Purkinje cell (primary cell): ENCODE measurements at places on chromosomes 11 and 22. TPM values are rescaled to one million over a fixed set of nuclear protein-coding genes. Genes with fewer than 3 reads are reported as not detected.

Gene GAS2L1
- polyA plus RNA-seq = 1.5 and 3.3 TPM in 2 replicates

Gene CDC42EP2
- polyA plus RNA-seq = 2.8 and 4.2 TPM in 2 replicates

Gene EFEMP2
- polyA plus RNA-seq = 0.31 and 1.8 TPM in 2 replicates

Gene RAB39A
- polyA plus RNA-seq = 1.1 and 2.8 TPM in 2 replicates

Gene MMP27
- not detected in 2 replicates for polyA plus RNA-seq
